ENCODE measurements at places on chromosomes 16 and 17.

DNA sequence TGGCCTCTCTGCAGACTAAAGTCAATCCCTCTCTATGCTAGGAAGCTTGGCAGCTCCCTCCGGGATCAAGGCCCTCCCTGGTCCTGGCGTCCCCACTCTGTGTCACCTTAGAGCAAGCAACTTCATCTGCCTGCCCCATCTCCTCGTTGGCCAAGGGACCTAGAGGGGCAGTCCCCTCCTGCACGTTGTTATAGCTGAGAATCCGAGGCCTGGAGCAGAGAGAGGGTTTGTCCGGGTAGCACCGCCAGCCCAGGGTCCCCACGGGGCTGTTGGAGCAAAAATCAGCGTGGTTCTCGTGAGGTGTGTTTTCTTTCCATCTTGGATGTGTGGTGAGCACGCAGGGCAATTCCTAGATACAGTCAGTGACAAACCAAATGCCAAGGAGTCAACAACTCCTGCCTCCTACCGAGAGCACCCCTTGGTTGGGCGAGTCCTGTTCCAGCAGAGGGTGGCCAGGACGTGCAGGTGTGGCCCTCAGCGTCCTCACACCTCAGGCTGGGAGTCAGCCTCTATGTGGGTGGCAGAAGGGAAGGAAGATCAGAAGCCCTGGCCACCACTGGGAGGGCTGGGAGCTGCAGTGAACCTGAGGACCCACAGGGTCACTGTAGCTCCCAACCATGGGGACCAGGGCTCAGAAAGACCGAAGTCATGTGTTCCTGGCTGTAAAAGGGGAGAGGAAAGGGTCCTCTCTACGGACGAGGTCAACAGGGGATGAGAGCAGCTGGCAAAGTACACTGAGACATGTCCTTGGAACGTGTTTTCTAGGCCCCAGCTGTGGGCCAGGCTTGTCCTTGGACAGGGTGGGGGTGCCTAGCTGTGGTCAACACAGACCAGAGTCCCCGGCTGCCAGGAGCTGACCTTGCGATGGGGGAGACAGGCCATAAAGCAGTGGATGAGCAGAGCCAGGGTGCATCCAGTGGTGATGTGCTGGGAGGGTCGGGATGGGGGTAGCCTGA is 85.6 kb upstream of the CIBAR2 start:
- DNase-seq, result no peak

GRCh38 chr16:667113-667779 is 686 bp upstream of the RHOT2 start:
- DNase-seq, result no peak

GRCh38 chr17:3976675-3977171 is 12.5 kb upstream of the ATP2A3 start:
- no peak for DNase-seq

DNA sequence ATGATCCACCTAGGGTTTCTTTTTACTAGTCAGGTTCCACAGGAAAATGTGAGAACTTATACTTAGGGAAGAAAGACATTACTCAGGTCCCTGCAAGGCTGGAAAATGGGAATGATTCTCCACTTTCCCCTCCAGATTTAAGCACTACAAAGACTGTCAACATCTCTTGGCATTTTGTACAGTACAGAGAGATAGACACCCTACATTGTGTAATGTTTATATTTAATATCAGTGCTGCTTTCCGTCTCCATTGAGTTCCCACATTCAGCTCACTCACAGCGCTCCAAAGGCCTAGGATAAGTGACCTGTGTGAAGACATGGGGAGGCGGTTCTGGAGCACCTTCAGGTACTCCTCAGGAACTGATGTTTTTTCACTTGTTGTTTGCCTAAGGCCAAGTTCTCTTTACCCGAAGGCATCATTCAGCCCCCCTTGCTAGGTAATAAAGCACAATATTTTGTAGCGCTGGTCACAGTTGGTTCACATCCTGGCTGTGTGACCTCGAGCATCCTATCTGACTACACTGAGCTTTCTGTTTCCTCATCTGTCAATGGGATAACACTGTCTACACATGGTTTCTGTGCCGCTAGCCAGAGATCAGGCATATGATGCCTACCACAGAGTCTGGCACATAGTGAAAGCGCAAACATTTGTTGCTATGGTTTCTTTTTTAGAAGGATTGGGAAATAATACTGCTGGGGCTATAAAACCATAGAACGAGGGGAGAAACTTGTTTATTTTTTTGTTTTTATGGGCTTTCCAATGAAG is 226.6 kb downstream of the ZFHX3 start:
- no peak for DNase-seq

- DNase-seq, result no peak
Measured at GRCh38 chr17:2243953-2244352, 59.6 kb downstream of the SMG6 start.

DNA sequence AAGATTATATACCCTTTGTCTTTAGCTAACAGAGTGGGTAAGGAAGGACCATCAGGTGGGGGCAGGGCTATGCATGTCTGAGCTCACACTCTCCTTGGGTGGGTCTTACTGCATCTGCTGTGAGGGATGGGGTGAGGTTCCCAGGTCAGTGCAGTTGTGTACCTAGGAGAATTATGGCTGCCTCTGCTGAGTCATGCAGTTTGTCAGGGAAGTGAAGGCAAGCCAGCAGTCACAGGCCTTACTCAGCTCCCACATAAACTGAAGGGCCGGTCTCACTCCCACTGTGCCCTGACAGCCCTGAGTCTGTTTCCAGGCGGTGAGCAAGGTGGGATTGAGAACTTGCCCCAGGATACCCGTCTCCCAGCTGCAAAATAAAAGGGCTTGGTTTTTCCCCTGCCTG is 328.6 kb downstream of the MAP2K6 start:
- DNase-seq, result no peak

DNA sequence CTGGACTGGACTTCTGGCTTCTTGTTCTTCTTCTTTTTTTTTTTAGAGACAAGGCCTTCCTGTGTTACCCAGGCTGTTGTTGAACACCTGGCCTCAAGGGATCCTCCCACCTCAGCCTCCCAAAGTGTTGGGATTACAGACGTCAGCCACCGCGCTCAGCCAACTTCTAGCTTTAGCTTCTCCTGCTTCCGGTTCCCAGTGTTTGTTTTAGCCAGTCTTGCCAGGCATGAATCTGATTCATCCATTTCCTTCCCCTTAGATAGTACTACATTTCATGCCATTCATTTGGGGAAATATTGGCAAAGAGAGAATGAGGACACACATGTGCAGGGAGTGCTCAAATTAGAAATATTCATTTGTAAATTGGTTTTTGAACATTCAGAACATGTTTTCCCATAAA is 12.1 kb upstream of the NDUFAB1 start:
- no peak for DNase-seq

- no peak for DNase-seq
Measured at GRCh38 chr16:49644145-49644463, 211.8 kb downstream of the ZNF423 start.

DNA sequence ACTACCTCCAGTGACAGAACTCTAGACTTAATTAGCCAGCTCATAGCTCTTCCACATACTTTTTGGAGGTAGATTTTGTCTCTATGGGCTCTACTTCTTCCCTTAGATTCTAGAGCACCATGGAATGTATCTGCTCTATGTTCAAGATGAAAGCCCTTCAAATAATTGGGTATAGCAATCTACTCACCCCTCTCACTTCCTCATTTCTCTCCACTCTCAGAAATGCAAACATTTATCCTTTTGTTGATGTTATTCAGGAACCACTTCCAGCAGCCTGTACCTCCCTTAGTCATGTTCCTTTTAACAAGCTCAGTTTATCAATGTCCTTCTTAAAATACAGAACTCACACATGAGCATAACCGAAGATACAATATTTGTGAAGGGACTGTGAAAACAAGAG is 78.5 kb downstream of the GRIN2A start:
- DNase-seq, result no peak

- no peak for DNase-seq
Measured at GRCh38 chr17:4733073-4733531, 1.9 kb downstream of the MED11 start.

- DNase-seq, result no peak
Measured at GRCh38 chr16:62022688-62023087, 13.6 kb downstream of the CDH8 start.

GRCh38 chr16:87926246-87927194 is 9.8 kb downstream of the CA5A start:
- DNase-seq, result no peak

All from GM12891 (cell line).